ENCODE measurements at places on chromosomes 7 and 10.

- DNase-seq = no peak
Observed at GRCh38 chr7:32462977-32463376, 27.2 kb downstream of the LSM5 start.

- DNase-seq = no peak
Observed at GRCh38 chr7:2099048-2099957, 133.4 kb downstream of the MAD1L1 start.

- DNase-seq = no peak
Observed at GRCh38 chr7:6649241-6649961, 12.3 kb downstream of the ZNF316 start.

- no peak for DNase-seq
Observed at GRCh38 chr10:8338177-8338766, 283.8 kb downstream of the GATA3 start.

DNA sequence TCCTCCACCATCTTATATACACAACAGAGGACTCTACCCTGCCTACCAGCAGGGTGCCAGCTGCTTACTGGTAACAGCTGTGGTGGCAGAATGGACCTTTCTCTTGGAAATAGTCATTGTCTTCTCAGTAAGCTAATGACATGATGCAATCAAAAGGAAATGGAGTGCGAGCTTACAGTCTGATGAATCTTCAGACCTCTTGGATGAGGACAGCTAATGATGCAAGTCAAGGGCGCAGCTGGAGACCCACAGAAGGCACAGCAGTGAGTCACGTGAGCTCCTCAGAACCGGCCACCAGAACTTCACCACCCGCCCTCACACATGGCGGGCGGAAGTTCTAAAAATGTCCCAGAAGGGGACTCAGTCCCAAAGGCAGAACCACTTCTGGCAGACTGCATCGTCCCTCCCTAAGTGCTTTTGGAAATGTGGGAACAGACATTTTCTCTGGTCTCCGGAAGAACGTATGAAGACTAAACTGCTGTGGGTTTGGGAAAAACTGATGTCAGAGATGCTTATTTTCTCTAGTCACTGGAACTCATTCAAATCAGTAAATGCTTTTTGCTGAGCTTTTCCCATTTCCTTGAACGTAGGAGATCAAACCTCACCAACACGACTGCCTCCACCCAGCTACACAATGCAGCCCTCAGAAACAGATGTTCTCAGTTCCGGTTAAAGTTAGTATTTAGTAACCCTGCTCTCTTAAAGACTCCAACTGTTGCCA is 96.4 kb downstream of the FAS start:
- no peak for DNase-seq

DNA sequence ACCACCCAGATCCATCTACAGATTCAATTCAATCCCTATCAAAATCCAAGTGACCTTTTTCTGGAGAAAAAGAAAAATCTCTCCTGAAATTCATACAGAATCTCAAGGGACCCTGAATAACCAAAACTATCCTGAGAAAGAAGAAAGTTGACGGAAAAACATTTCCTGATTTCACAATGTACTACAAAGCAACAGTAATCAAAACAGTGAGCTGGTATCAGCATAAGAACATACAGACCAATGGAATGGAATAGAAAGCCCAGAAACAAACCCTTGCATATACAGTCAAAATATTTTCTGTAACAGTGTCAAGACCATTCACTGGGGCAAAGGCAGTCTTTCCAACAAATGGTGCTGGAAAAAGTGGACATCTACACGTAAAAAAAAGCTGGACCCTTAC is 89.9 kb downstream of the JMJD1C start:
- no peak for DNase-seq

DNA sequence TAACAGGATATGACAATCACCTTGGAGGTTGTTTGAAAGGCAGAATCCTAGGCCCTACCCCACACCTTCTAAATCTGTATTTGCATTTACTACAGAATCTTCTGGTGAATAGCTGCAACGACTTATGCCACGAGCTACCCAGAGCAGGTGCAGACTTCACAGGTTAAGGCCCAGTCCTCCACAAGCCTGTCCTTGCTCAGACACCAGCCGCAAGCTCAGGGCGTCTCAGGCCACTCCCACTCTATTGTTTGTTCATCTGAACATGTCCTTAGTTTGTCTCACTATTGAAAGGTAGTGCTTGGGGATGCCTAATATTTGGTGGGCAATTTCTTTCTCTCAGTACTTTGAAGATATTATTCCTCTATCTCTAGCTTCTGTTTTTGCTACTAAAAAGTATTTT is 18.9 kb upstream of the RBM33 start:
- DNase-seq = no peak

DNA sequence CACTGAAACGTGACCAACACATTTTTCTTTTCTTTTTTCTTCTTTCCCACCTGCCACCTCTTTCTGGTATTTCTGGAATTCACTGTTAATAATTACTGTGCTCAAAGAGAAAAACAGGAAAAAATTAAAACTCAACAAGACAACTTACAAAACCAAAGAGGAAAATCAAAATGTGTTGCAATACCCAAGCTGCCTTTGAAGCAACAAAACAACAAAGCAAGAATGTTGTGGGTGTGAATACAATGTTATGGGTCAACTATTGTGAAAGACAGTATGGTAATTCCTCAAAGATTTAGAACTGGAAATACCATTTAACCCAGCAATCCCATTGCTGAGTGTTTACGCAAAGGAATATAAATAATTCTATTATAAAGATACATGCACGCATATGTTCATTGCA is 415.1 kb downstream of the GFRA1 start:
- DNase-seq = no peak

GRCh38 chr10:28664369-28664740 is 13.0 kb upstream of the BAMBI start:
- no peak for DNase-seq

DNA sequence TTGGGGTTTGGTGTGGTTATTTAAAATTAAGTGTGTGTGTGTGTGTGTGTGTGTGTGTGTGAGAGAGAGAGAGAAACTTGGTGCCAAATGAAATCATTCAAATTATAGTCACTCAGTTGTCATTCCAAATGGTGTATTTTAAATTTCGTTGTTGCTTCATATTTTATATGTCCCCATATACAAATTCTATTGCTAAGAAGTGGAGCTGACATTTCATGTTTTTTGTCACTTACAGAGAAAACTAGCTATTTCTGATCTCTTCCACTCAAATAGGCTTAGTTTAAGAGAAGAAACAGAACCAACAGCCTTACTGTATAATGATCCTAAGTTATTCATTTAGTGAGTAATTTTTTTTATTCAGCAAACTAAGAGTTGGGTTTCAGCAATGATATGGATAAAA is 42.3 kb downstream of the CHRM2 start:
- DNase-seq = no peak

DNA sequence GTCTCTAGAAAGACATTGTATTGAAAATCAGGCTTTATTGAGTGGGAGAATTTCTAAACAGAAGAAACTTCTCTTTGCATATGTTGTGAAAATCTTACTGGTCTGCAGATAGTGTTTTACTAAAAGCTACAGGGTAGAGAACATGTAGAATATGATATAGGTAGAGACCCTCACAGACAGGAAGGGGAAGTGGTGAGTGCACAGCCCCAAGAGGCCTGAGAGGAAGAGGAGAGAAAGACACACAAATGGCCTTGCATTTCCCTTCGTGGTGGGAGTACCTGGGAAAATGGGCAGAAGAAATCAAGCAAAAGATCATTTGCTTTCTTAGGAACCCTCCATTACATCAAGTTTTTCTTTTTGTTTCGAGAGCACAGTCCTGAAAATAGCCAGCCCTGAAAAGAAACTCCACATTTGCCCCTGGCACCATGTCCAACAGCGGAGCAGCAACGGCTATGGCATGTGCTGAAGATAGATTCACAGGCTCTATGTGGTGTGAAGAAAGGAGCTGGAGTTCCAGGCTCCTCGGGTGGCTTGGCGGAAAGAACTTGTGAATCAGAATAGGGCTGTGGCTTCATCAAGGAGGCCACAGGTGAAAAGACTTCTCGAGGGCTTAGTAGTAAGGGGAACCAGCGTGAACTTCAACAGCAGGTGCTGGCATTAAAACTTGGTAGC is 143.5 kb downstream of the CALCR start:
- no peak for DNase-seq

DNA sequence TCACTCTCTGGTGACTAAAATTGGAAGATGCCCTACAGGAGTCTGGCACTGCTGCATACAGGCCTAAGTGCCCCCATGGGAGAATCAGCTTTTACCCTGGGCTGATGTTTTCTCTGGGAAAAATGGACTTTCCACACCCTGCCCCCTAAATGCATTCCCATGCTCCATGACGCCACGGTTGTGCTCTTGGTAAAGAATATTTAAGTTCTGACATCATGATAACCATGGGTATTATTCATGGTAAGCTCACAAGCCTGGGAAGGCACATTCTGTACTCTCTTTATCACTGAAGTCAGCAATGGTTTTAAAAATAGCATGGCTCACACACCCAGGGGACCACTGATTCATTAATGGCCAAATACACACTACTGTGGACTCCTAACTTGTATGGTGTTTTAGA is 43.4 kb downstream of the HIPK2 start:
- no peak for DNase-seq

- no peak for DNase-seq
Observed at GRCh38 chr7:23247603-23248335, 1.2 kb downstream of the GPNMB start.

DNA sequence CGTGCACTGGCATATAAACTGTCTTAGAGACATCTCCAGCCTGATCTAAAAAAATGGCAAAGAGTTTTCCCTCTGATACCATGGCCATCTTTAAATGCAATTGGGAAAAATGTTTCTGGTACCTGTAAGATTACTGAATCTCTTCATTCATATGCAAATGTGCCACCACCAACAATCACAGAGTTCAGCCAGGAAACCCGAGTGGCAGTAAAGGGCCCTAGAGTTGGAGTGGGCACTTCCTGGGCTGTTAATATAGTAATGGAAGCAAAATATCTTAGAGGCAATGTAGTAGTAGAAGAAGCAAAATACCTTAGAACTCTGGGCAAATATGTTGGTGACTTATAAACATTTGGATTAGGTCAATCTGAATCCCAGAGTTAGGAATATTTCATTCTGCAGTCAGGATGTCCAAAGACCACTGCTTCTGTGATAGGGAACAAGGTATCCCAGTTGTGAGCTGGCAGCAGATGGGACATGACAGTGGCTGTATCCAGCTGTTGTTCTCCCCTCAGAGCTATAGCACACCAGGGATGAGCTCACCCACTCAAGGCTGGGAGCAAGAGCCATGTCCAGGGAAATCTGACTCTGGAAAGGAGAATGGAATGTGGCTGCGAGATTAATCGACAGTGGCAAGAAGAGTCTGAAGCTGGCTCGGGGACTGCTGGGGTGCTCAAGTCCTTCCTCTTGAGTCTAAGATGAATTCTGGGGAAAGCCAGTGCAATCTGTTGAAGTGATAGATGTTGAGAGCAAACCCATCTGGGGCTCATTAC is 332.1 kb downstream of the PHTF2 start:
- DNase-seq = no peak

DNA sequence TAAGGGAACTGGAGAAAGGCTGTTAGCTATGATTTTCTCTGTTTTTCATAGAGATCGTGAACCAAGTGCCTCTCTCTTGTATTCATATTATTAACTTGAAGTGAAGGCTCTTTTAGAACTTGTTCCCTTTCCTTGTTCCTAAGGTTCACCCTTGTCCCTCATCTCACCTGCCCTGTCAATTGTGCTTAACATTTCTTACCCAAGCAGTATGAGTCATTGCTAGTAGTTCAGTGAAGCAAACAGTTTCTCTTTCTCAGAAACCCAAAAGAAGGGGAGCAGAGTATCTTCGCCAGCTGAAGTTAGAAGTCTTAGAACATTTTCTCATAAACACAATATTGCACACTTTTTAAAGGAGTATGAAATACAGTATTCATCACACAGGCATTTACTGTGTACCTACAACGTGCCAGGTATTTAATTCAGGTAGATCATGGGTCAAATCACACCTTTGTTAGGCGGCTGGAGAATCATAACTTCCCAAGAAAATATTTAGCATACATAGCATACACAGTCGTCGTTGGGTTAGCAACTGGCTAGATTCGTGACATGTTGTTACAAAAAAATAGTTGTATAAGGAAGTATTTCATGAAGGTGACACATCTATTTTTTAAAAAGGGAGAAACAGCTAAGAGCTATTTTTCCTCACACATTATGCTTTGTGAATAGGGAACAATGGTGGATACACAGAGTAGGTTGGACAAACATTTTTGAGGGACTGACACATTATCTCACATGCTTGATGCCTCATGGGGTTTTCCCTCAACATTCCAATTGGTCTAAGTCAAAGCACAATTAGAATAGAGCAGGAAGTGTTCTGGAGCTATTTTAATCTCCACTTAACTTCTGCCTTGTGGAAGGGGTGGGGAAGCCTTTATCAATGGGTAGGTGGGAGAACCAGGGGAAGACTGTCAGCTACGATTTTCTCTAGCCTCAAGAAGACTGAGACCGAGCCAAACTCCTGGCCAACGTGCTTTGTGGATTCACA is 13.2 kb downstream of the HDAC9 start:
- DNase-seq = no peak

GRCh38 chr7:158404031-158404761 is 183.4 kb downstream of the PTPRN2 start:
- DNase-seq = no peak

DNA sequence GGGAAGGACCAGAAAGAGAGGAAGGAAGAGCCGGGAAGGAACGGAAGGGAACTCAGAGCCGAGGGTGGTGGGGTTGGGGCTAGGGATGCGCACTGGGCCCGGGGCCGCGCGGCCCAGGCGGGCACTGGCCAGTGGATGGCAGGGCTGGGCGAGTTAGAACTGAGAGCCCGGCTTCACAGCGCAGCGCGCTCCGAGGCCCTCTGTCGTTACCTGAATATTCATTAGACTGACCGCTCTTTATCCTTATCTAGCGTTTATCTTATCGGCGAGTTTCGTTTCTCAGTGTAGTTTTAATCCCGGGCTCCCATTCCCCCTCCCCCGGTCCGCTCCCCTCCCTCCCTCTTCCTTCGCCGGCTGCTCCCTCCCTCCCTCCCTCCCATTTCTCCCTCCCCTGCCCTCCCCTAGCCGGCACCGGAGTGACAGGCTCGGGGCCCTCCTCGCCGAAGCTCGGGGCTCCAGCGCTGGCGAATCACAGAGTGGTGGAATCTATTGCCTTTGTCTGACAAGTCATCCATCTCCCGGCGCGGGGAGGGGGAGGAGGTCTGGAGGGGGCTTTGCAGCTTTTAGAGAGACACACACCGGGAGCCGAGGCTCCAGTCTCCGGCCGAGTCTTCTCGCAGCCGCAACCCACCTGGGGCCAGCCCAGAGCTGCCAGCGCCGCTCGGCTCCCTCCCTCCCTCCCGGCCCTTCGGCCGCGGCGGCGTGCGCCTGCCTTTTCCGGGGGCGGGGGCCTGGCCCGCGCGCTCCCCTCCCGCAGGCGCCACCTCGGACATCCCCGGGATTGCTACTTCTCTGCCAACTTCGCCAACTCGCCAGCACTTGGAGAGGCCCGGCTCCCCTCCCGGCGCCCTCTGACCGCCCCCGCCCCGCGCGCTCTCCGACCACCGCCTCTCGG is at the start of gene PAX2:
Gene PAX2, plus strand, starts transcription at position 596 of the 895 bp plus-strand sequence. CDS start 679 bp downstream, outside the sequence.
- no peak for DNase-seq

DNA sequence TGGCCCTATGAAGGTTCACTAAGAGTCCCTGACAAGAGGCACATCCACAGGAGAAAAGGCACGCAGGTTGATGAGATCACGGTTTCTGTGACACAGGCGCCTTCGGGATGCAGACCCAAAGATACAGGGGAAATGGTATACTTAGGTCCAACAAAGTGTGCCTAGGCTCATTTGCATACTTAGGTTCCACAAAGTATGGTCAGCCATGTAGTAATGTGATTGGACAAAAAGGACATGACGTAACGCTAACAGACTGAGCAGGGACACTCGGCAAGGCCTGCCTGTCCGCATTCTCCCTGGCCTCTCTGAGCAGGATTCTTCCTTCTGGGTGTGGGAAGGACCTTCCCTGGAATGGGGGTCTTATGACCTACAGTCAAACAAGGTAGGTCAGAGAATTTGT is 190.6 kb downstream of the CELF2 start:
- no peak for DNase-seq
